ENCODE measurements at places on chromosomes 5 and 9.

DNA sequence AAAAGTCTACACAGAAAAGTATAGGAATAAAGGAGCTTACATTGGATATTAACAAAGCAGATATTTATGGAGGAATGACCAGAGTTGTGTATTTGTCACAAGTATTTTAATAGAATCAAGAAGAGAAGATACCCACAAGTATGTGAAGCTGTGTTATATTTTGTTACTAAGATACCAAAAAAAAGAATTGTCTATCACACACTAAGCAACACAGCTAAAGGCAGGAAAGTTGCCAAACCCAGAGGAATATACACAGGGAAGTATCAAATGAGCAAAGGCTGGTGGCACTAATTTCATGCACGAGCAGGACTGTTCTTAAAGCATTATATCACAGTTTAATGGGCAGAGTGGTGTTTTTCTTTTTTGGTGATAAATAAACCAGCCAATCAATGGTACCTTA, 30.9 kb upstream of the RAI14 start:
- no peak for DNase-seq

DNA sequence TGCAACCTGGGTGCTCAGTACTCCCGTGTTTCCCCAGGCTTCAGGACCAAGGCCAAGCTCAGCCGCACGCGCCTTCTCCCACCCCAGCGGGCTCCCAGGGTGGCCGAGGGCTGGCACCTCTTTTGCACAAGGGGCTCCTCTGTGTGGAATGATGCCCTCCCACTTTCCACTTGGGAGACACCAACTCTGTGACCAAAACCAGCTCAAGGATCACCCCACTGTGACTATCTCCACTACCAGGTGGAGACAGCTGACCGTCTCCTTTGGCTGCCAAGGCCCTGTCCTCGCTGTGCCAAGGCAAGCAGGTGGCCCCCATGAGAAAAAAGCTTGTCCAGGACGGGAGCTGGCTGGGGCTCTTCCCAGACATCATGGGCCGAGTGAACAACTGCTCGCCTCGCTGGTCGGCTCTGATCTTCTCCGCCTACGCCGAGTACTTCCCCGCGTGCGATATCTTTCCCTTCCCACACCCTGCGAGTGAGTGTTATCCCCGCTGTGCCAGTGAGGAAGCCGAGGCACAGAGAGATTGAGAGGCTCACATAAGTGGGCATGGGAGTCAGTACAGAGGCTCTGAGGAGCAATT, 132.8 kb downstream of the ZNF354C start:
- no peak for DNase-seq

GRCh38 chr5:17235731-17236330, 18.4 kb downstream of the BASP1 start:
- DNase-seq: peak; percentile 87

- DNase-seq: peak; percentile 39
Measured at GRCh38 chr5:175335691-175336090, 108.3 kb downstream of the DRD1 start.

DNA sequence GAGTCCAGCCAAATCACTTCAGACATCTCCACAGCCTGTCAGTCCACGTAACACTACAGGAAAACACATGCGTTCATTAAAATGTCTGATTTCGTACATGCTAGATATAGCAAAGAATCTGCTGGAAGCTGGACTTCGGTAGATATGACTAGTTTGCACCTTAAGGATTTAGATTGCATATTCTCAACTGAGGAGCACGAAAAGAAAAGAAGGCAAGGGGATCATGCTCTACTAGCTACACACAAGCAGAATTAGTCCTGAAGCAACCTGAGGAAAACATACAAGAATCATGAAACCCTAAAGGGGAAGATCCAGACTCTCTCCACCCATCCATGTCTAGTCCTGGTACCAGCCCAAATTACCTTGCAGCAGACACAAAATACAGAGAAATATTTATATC, 36.1 kb upstream of the SSBP2 start:
- no peak for DNase-seq

DNA sequence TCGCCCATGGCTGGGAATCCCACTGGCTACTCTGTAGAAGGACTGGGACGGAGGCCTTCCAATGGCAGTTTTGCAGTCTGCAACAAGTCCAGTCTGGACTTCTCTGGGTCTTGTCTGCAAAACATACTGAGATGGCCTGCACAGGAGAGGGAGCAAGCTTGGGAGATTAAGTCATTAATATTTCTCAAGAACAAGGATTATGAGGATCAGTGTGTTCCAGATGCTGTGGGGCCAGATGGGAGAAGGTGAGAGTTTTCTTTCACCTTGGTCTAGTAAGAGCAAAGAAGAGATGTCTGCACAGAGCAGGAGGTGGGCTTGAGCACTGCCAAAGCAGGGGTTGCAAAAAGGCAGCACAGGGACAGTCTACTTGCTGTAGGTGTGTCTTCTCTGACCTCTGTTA, at the start of gene PDE6A:
TSS of gene PDE6A (minus strand) at position 128 of the 400 bp plus-strand sequence. CDS start at position 8, 120 bp downstream.
- DNase-seq: no peak

DNA sequence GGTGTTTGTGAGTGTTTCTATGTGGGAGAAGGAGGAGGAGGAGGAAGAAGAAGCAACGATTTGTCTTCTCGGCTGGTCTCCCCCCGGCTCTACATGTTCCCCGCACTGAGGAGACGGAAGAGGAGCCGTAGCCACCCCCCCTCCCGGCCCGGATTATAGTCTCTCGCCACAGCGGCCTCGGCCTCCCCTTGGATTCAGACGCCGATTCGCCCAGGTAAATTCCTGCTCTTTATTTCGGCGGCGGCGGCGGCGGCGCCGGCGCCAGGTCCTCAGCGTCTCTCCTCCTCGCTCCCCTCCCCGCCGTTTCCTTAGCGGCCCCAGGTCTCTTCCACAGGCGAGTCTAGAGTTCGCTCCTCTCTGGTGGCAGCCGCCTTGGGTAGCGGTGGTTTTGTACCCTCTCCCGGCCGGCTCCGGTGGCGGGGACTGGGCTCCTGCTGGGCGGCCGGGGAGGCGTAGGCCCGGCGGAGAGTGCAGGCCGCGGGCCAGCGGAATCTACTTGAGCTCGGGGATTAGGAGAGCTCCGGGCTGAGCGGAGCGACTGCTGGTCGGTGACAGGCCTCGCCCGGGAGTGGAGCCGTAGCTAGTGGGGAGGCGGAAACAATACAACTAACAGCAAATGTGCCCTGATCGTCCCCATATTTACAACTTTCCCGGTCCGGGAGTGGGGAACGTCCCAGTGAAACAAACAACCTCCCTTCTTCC, 547 bp downstream of the NIPBL start:
- peak; percentile 64 for DNase-seq
